ENCODE measurements at places on chromosomes 5 and 9. TPM values are rescaled to one million over a fixed set of nuclear protein-coding genes. Genes with fewer than 3 reads are reported as not detected.

NR5A1 gene
- total RNA-seq = not detected

- H3K36me3 ChIP-seq = no peaks in the 10 kb centered on the region
- H3K4me1 ChIP-seq = no peaks in the 10 kb centered on the region
- no peak overlapping the region for H3K4me3 ChIP-seq
- no peak overlapping the region for H3K27ac ChIP-seq
- no peak for DNase-seq
Measured at GRCh38 chr5:33182986-33183385, 257.8 kb upstream of the TARS1 start.

GRCh38 chr9:87558606-87559190 lies 61.0 kb downstream of the DAPK1 start:
- H3K27me3 ChIP-seq = no peaks in the 10 kb centered on the region
- H3K4me1 ChIP-seq = no peaks in the 10 kb centered on the region
- H3K27ac ChIP-seq = no peak overlapping the region
- no peak for DNase-seq
- no peak overlapping the region for H3K4me3 ChIP-seq

TAL2 gene
- not detected for total RNA-seq

- no peak overlapping the region for H3K4me3 ChIP-seq
- no peak for DNase-seq
- H3K27ac ChIP-seq = peak overlapping the region; percentile 33
- H3K27me3 ChIP-seq = no peaks in the 10 kb centered on the region
- no peaks in the 10 kb centered on the region for H3K36me3 ChIP-seq
Measured at GRCh38 chr9:14097215-14097614, 216.7 kb downstream of the NFIB start.

DNA sequence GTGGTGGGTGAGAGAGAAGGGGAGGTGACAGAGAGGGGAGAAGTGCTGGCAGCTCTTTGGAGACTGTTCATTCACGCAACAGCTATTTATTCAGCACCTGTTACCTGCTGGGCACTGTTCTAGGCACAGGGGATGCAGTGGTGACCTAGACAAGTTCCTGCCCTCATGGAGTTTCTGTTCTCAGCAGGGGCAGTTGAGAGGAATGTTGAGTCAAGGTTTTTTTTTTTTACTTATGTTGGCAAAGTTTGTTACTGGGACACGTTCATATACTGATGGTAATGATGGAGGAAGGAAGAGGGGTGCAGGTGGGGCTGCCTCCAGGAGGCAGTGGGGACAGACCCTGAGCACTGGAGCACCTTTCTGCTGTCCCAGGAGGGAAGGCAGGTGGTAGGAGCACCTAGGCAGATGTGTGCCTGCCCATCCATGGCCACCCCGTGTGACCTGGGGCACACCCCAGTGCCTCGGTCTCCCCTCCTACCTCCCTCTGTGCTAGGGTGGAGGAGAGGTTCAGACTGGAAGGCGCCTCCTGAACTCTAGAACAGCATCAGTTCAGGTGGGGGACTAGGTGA lies 49.4 kb upstream of the SLC25A51 start:
- no peak overlapping the region for H3K27ac ChIP-seq
- H3K4me3 ChIP-seq = no peak overlapping the region
- H3K4me1 ChIP-seq = no peaks in the 10 kb centered on the region
- no peaks in the 10 kb centered on the region for H3K36me3 ChIP-seq
- no peaks in the 10 kb centered on the region for H3K27me3 ChIP-seq
- DNase-seq = no peak

TYRP1 gene
- 1.1 TPM for total RNA-seq

DNA sequence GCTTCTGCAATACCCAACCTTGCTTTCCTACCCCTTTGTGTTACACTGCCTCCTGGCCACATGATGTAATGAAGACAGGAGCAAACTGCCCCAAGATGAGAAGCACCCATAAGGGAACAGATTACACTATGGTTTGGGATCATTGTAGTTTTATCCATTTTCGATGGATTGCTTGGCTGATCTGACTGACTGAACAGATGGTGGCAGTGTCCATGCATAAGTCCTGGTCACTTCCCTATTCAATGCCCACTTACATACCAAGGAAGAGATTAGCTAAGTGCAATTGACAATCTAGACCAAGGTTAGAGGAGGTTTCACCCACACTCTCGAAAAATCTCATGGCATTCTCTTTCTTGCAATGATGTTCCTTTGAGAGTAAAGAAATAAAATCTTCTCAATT lies 319.9 kb downstream of the RAB3C start:
- DNase-seq = no peak
- H3K27me3 ChIP-seq = no peaks in the 10 kb centered on the region
- no peak overlapping the region for H3K27ac ChIP-seq
- H3K4me1 ChIP-seq = no peaks in the 10 kb centered on the region

DNA sequence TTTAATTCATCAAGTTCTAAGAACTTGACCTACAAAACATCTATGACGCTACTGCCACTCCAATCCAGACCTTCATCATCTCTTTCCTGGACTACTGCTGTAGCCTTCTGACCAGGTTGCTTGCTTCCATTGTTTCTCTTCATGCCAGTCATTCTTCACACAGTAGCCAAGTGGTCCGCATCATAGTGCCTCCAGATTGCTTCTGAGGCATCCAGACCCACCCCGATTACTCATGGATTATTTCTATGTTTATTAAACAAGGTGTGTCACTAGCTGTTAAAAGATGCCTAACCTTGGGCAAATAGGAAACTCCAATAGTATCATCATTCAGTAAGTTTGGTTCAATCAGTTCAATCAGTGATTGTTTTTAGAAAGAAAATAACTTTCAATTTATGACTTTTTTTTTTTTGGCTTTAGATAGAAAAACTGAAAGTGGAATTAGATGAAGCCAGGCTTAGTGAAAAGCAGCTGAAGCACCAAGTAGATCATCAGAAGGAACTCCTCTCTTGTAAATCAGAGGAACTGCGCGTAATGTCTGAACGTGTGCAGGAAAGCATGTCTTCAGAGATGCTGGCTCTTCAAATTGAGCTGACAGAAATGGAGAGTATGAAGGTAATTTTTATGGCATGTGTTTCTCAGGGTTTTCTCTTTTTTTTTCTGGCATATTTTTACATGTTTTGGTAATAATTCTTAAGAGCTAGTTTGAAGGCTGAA lies 9.5 kb downstream of the SPDL1 start:
- H3K36me3 ChIP-seq = peaks cover 2% of the 10 kb centered on the region
- DNase-seq = no peak
- no peak overlapping the region for H3K4me3 ChIP-seq
- no peaks in the 10 kb centered on the region for H3K27me3 ChIP-seq
- no peak overlapping the region for H3K27ac ChIP-seq

MEIKIN gene
- total RNA-seq = 1.2 TPM

DNA sequence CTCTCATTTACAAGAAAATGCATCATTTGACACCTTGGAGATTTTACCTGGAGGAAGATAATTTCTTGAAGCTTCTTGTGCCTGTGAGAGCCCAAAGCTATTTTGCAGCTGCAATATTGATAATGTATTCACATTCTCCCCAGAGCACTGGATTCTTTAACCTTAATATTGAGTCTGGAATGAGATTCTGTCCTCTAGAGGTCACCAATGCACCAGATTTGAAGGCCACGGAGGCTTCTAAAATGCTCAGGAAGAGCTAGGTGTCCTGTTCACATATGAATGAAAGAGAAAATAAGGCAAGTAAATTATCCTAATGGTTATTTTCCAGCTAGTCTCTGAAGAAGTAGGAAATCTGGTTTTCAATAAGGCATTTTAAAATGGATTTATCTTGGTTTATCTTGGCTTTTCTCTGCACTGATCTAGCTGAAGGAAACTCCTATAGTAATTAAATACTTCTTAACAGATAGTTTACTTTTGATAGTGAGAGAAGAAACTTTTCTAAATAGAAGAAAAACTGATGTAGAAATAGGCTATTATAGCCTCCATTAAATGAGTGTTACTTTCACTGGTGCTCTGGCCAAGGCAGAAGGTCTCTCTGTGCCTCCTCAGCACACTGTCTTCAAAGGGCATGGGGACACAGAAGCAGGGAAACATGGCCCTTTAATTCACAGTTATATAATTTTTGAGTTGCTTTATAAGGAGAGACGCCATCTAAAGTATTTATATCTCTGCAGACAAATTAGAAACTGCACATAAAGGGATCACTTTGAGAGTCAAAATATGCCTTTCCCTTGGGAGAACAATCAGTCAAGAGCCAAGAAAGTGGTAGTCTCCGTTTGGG lies 297.0 kb upstream of the ACTBL2 start:
- H3K27me3 ChIP-seq = no peaks in the 10 kb centered on the region
- H3K4me1 ChIP-seq = peaks cover 2% of the 10 kb centered on the region
- no peaks in the 10 kb centered on the region for H3K36me3 ChIP-seq
- no peak overlapping the region for H3K27ac ChIP-seq
- H3K4me3 ChIP-seq = no peak overlapping the region

- no peaks in the 10 kb centered on the region for H3K36me3 ChIP-seq
- H3K4me1 ChIP-seq = no peaks in the 10 kb centered on the region
- H3K27ac ChIP-seq = no peak overlapping the region
- DNase-seq = no peak
- H3K4me3 ChIP-seq = no peak overlapping the region
Measured at GRCh38 chr9:9124616-9125015, 1325.0 kb upstream of the DMAC1 start.

GRCh38 chr5:165209101-165209727 lies 1703.8 kb downstream of the MAT2B start:
- H3K36me3 ChIP-seq = no peaks in the 10 kb centered on the region
- H3K4me3 ChIP-seq = no peak overlapping the region
- DNase-seq = no peak
- no peaks in the 10 kb centered on the region for H3K4me1 ChIP-seq
- no peak overlapping the region for H3K27ac ChIP-seq
- H3K27me3 ChIP-seq = no peaks in the 10 kb centered on the region

ST8SIA4 gene
- total RNA-seq = 15.6 TPM

DNA sequence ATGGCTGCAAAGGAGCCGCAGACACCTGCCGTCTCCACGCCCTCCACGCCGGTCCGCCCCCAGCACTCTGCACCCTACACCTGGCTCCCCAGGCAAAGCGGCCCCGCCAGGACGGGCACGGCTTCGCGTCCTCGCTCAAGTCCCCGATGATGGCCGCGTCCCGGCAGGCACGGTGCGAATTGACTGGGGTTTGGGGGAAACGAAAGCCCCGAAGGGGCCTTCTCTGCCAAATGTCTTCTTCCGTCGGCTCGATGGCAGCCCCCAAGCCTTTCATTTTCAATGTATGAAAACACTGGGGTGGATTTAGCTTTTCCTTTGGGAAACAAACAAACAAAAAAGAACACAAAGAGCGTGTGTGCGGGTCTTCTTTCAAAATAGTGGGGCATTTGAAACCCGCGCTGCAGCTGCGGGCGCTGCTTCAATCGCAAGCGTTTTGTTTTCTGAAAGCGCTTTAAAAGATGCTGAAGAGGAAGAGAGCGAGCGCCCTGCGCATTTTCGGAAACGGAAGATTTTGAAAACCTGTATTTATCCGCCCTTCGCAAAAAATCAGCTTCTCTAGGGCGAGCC lies 160.0 kb downstream of the RMI1 start:
- no peaks in the 10 kb centered on the region for H3K4me1 ChIP-seq
- no peaks in the 10 kb centered on the region for H3K36me3 ChIP-seq
- peak overlapping the region; percentile 50 for H3K4me3 ChIP-seq
- DNase-seq = no peak

IFNA13 gene
- total RNA-seq = not detected

GRCh38 chr5:169703813-169704212 lies 66.7 kb downstream of the DOCK2 start:
- DNase-seq = no peak
- H3K27me3 ChIP-seq = no peaks in the 10 kb centered on the region
- no peaks in the 10 kb centered on the region for H3K36me3 ChIP-seq
- no peak overlapping the region for H3K4me3 ChIP-seq
